ENCODE measurements at places on chromosomes 5 and 9.

DNA sequence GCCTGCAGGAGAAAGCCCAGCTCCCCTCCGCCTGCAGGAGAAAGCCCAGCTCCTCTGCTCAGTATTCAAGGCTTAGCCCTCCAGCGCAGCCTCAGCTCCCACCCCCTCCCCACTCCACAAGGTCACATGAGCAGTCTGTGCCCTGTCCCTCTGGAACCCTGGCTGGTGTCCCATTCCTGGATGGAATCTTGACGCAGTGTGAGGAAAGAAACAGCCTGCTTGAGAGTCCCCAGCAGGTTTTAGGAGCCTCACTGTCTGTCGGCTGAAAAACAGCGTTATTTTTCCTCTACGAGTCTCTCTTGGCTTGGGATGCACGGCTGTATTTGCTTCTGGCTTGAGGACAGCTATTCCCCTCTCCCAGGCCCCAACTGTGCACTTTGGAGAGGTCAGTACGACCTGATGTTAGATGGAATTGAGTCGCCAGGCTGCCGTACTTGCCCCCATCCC lies 210.1 kb upstream of the TRIM32 start:
- no peak for DNase-seq

DNA sequence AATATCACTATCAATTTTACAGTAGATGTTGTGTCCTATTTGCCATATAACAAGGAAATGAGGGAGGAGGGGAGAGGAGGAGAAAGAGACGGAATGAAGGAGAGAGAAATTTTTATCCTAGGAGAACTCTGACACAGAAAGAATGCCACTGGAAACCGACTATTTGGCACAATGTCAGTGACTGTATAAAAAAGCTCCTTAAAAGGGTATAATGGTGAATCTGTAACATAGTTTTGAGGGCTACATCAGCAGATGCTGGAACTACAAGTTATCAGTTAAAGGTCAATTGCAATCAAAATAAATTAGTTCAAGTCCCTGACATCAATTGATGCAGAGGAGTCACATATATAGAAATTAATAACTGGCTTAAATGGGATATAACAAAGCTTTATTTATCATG lies 5.7 kb downstream of the EDIL3 start:
- no peak for DNase-seq

GRCh38 chr5:80711938-80712337 lies 57.2 kb upstream of the DHFR start:
- peak; percentile 56 for DNase-seq

GRCh38 chr5:131534974-131535373 lies 100.1 kb downstream of the RAPGEF6 start:
- DNase-seq, result no peak

DNA sequence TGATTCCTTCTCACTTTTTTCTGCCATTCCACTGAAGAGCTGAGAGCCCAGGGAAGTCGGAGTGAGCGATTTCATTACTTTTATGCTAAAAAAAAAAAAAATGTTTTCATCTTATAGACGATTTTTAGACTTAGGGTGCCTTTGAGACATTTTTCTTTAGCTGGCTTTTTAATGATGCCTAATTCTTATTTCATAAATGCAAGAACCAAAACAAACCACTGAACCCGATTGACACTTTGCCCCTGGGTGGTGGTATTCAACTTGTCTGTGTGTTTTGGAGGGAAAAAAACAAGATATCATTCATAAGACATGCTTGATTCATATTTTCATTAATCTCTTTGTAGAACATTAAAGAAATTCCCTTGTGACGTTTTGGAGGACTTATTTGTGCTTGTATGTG lies 2.4 kb downstream of the TLE4 start:
- no peak for DNase-seq

GRCh38 chr9:84139296-84140070 lies 158.9 kb downstream of the RMI1 start:
- peak; percentile 63 for DNase-seq

DNA sequence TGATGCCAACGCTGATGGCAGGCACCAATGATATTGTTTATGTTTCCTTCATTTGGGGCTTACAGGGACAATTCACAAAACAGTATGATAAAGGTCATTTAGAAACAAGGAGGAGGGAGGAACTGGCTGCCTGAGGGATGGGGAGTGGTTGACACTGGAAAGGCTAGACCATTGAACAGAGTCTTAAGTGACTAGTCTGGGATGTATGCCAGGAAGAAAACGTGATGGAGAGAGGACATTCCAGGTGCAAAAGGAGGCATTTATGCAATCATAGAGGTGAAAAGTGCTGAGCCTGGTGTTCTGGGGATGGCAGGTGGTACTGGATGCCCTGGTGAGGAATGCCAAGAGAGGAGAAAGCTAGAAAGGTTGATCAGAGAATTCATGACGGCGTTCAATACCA lies 153.4 kb downstream of the ZNF462 start:
- DNase-seq, result no peak

DNA sequence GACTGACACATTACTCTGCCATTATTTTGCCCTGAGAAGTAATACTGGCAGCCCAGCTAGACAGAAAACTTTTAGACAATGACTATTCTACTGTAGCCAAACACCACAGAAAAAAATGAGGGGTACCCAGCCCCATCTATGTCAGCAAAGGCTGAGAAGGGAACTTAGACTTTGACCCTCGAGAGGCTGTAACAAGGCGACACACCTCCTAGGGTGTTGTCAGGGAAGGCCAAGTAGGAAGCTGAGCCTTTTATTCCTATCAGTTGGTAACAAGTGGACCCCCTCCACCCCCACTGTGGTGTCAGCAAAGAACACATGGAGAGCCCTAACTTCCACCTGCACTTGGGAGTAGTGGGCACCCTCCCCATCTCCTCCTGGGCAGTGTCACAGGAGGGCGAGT lies 55.6 kb downstream of the SPTLC1 start:
- no peak for DNase-seq

- no peak for DNase-seq
Observed at GRCh38 chr9:37998881-37999587, 70.0 kb downstream of the SHB start.

GRCh38 chr5:116982035-116982434 lies 407.4 kb upstream of the SEMA6A start:
- no peak for DNase-seq

DNA sequence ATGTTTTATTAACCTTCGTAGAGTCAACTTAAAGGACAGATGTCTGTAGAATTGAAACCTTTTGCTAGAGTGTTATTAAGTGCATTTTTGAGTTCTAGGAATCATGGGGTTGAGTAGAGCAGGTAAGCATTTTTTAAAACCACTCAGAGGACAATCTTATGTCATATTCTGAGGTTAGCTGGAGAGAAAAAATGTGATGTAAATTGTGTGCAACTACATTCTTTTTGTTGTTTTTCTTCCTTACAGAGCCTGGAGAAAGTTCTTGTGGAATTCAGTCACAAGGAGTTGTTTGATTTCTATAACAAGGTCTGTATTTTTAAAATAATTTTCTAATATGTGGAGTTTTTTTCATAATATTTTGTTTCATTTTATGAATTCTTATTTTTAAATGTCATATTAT lies 206.4 kb downstream of the COMMD10 start:
- no peak for DNase-seq

- DNase-seq, result peak; percentile 51
Observed at GRCh38 chr5:134070725-134071613, 43.5 kb upstream of the TCF7 start.

DNA sequence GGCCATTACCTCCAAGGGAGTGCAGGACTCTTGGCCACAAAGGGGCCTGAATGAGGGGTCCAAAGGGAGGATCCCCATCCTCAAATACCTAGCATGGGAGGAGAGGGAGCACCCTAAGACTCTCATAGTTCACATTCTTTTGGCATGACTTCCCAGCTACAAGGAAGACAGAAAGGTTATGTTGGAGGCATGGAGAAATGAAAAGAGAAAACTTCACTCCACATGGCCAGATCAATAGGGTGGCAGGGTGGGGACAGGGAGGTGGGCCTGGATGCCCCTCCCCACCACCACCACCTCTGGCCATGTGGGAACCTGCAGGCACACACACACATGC lies 97.6 kb downstream of the PAX5 start:
- peak; percentile 21 for DNase-seq

- no peak for DNase-seq
Observed at GRCh38 chr5:170785416-170785815, 1.9 kb downstream of the GABRP start.

DNA sequence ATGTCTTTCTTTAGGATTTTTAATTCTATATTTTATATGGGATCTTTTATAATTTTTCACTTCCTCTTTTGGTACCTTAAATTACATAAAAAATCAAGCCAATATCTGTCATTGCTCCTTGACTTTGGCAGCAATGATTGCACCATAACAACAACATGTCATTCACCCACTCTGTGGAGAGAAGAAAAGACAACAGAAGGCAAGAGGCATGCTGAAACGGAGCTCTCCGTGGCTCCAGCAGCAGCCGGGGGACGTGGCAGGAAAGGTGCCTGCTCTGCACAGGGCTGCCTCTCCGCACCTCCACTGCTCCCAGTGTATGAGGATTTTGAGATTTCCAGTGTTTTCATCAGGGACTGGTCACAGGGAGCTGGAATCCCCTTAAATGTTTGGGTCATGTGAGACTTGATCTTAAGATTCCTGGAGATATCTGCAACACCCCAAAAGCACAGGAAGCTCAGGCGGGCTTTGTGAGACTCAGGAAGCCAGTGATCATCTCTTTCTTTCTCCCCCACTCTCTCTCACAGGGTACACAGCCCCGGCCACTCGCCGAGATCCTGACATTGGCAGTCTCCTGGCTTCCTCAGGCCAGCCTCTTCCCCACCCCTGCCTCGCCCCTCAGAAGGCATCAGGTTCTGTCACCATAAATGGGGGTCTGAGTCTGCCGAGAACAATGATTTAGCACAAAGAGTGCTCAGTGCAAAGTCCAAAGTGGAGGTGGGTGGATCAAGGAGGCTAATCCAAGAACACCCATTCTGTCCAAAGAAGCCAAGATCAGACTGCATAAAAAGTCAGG lies 74.6 kb downstream of the ACTL7B start:
- peak; percentile 41 for DNase-seq

- no peak for DNase-seq
Observed at GRCh38 chr5:176934309-176934930, 35.3 kb upstream of the HK3 start.

GRCh38 chr9:91681461-91682305 lies 258.1 kb upstream of the NFIL3 start:
- peak; percentile 51 for DNase-seq

GRCh38 chr5:110738503-110738811 lies 350 bp upstream of the SLC25A46 start:
- DNase-seq, result no peak

DNA sequence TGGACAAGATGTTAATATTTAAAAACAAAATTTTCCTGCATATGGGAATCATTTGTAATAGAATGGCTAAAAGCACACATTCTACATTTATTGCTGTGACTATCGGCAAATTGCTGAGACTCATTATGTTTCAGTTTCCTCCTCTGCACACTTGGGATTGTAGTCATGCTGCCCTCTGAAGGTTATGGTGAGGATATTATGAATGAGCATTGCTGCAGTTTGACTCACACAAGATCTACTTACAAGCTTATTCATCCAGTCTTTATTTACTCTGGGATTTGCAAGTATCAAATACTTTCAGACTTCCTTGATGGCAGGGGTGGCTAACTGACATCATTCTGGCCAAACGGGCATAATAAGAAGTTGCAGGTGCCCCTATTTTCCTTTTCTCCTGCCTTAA lies 9.5 kb upstream of the NFIL3 start:
- peak; percentile 82 for DNase-seq

DNA sequence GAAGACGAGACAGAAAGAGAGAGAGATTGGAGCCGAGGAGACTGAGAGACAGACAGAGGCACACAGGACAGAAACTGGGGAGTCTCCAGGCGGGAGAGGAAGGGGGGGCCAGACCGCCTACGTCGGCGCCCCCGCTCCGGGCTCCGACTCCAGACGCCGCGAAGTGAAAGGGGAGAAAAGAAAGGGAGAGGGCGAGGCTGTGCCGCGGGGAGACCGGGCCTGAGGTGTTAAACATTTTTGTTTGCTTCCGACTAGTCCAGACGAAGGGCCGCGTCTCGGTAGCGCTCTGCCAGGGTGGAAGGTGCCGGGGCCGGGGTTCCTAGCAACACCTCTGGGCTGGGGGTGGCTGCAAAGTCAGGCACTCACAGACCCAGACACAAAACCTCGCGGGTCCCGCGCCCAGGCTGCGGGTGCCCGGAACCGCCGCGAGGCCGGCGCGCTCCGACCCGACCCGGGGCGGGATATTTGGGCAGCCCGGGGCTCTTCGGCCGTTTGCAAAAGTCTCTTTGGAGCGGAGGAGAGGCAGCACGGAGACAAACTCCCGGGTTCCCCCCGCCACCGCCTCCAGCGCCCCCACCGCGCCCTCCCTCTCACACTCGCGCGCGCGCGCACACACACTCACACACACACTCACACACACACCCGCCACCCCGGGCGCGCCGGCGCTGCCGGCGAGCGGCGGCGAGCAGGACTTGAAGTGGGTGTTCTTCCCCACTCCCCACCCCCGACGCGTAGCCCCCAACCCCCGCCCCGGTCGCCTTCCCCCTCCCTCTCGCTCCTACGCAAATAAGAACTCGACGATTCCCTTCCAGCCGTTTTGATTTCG lies 626 bp upstream of the FST start:
- no peak for DNase-seq

- no peak for DNase-seq
Observed at GRCh38 chr5:95975703-95976102, 14.1 kb upstream of the ELL2 start.

GRCh38 chr5:109630093-109630492 lies 59.6 kb upstream of the MAN2A1 start:
- DNase-seq, result no peak

DNA sequence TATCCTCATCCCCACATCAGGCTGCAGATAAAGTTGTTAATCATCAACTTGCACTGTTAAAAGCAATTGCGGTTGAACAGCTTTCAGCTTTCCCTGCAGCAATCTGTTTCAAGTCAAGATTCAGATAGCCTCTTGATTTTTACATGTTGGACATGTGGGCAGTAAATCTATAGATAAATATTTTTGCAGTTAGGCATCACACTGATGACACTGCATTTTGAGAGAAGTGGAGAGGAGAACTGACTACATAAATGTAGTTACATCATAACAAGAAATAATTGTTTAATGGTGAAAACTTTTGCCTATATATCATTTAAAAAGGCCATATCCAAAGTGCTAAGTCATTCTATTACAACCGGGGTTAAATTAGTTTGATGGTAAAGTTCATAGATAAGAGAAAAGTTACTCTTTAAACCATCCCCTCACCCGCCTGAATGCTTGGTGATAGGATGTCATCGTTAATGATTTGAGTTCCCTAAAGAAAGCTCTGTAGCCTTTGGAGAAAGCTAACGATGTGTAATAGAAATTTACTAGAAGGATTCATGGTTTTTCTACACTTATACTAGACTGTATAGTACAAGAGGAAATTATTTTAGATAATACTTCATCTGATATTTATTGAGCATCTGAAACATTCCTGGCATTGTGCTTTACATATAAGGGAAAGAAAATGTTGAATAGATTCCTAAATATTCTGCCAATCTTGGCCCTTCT lies 30.8 kb upstream of the ALDH1A1 start:
- peak; percentile 80 for DNase-seq
